NCI-H1436 (cell line): ENCODE measurements at places on chromosomes 7 and 10.

DNA sequence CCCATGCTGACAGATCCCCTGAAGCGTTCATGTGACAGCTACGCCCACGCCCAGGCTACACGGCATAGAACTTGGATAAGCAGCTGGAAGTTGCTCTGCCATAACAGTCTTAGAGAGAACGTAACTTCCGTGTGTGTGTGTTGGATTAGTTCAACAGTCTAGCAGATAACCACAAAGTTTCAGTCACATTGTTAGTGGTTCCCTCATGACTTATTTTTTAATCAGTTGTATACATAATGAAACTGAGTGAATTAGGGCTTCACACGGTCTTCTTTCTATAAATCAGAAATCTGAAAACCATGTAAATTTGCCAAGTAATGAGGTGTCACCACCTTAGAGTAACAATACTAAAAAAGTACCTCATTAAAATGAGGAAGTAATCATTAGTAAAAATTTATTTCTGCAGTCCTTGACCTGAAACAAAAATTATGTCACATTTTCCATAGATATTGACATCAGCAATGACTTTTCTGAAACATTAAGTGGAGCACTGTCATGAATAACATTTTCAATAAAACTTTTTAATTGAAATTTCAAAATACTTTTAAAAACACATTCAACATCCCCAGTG lies 21.7 kb upstream of the MACC1 start:
- DNase-seq = no peak

DNA sequence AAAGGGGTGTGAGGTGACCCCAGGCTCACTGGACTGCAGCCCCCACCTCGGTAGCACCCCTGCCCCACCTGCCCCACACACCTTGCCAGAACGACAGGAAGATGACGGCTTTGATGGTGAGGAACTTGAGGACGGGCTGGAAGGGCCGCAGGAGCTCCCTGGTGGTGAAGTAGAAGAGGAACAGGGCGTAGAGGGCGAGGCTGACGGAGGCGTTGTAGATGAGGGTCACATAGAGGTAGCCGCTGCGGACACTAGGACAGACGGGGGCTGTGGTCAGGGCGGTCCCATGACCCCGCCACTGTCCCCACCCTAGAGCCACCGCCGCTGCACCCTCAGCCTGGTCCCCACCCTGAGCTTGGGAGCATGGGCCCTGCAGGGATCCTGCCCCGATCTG lies 7.6 kb downstream of the TMEM184A start:
- no peak for DNase-seq

- DNase-seq = no peak
Measured at GRCh38 chr10:30178356-30178964, 119.1 kb upstream of the JCAD start.

GRCh38 chr10:14389981-14390590 lies 59.4 kb upstream of the FRMD4A start:
- DNase-seq = no peak
